Activated CD4-positive, alpha-beta memory T cell treated with anti-CD3 and anti-CD28 coated beads for 36 hours (primary cell): ENCODE measurements at places on chromosomes 1 and 21. TPM values are rescaled to one million over a fixed set of nuclear protein-coding genes. Genes with fewer than 3 reads are reported as not detected.

The SPRR2B gene
- not detected for total RNA-seq

- peaks cover 11% of the 10 kb centered on the region for H3K4me1 ChIP-seq
- no peak overlapping the region for H3K27ac ChIP-seq
- no peak overlapping the region for H3K4me3 ChIP-seq
- H3K27me3 ChIP-seq = no peaks in the 10 kb centered on the region
- H3K36me3 ChIP-seq = peaks cover 11% of the 10 kb centered on the region
Observed at GRCh38 chr1:230191079-230191804, 124.2 kb downstream of the GALNT2 start.

DNA sequence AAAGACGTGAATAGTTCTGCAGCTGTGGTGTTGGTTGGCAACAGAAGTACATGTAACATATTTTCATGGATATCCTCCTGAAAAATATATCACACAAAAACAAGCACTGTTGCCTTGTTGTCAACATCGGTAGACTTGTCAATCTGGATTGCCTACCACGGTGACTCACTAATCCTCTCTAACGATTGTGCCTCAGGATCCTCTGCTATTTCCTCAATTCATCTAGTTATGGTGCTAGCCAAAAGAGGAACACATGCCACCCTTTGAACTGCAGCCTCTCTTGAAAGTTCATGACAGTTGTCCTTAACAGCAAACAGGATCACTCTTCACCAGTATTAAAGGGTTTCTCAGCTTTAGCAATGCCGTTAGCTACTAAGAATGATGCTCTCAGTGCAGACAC lies 25.7 kb downstream of the RASAL2 start:
- H3K27ac ChIP-seq = no peak overlapping the region
- no peaks in the 10 kb centered on the region for H3K27me3 ChIP-seq
- H3K4me3 ChIP-seq = no peak overlapping the region
- DNase-seq = no peak

The TTC34 gene
- total RNA-seq = 1.0 TPM

DNA sequence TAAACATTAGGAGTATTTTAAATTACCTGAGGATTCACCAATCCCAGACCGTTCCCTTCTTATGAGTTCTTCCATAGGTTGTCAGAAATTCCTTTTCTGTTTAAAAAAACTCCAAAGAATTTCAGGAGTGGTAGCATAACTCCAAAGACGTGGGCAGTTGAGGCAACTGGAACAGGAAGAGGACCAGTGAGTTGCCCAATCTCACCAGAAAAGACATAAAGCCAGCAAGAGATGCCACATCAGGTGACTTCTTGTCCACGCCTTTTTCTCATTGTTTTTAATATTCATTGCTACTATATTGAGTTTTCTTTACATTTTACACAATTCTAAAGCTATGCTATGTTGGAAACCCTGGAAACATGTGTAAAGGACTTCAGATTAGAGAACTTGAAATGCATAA lies 88.1 kb upstream of the JAK1 start:
- no peaks in the 10 kb centered on the region for H3K27me3 ChIP-seq
- H3K27ac ChIP-seq = no peak overlapping the region
- peaks cover 28% of the 10 kb centered on the region for H3K4me1 ChIP-seq
- H3K4me3 ChIP-seq = no peak overlapping the region

- no peaks in the 10 kb centered on the region for H3K27me3 ChIP-seq
- H3K27ac ChIP-seq = no peak overlapping the region
- DNase-seq = no peak
- no peak overlapping the region for H3K4me3 ChIP-seq
- no peaks in the 10 kb centered on the region for H3K36me3 ChIP-seq
- peaks cover 2% of the 10 kb centered on the region for H3K4me1 ChIP-seq
Observed at GRCh38 chr1:59703918-59704378, 110.8 kb upstream of the HOOK1 start.

The HTR6 gene
- total RNA-seq = 0.19 TPM

DNA sequence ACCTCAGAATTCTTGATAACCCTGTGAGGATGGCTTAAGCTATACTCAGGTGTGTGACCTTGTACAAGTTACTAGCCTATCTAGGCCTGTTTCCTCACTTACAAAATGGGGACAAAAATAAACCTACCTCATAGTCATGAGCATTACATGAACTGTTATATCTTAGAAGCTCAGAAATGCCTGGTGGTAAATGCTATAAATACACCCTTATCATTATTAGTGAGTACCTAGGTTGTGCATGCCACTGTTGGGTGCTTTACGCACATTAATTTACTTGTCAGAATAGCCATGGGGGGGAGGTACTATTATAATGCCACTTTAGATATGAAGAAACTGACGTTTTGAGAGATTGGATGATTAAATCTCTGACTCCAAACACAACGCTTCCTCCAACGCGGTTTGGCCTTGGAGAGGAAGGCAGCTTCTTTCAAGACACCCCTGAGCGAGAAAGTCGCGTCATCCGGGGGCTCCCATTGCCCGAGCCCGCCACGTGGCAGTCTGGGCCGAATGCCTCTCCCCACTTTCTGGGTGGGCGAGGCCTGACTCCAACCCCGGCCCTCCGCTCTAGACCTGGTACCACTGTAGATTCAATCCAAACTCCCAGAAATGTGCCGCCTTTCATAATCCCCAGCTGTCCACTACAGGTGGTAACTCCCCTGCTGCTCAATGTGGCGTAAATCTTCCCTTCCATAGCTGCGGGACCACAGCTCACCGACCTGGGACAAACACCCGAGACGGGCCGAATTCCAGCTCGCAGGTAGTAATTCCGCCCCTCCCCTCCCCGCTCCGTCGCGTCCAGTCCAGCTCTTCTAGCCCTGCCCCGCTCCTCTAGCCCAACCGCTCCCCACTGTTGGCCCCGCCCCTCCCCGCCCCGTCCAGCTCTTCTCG lies 771 bp upstream of the RAD54L start:
- peaks cover 22% of the 10 kb centered on the region for H3K4me1 ChIP-seq
- H3K4me3 ChIP-seq = peak overlapping the region; percentile 95
- no peaks in the 10 kb centered on the region for H3K27me3 ChIP-seq
- peak overlapping the region; percentile 86 for H3K27ac ChIP-seq
- peaks cover 27% of the 10 kb centered on the region for H3K36me3 ChIP-seq

- peak overlapping the region; percentile 71 for H3K4me3 ChIP-seq
- DNase-seq = peak; percentile 24
- H3K36me3 ChIP-seq = peaks cover 6% of the 10 kb centered on the region
- H3K4me1 ChIP-seq = peaks cover 36% of the 10 kb centered on the region
Observed at GRCh38 chr1:169108863-169109560, 2.5 kb downstream of the ATP1B1 start.

DNA sequence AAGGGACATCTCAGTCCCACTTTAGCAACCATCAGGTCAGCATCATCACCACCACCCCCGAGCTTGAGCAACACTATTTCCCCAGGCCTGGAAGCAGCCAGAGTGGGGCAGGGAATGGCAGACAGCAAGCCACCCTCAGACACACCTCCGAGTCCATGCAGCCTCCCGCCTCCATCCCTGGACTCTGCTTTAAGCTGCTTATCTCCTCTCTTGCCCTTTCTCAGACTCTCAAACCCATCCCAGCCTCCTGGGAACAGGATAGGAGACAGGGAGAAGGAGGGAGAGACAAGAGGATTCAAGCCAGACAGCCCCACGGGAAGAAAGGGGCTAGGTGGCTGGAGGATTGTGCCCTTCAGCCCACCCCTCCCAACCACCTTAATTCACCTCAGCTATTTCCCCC lies 1.7 kb downstream of the PIAS3 start:
- no peaks in the 10 kb centered on the region for H3K27me3 ChIP-seq
- peaks cover 12% of the 10 kb centered on the region for H3K36me3 ChIP-seq
- DNase-seq = no peak
- no peak overlapping the region for H3K27ac ChIP-seq
- H3K4me3 ChIP-seq = no peak overlapping the region

The FCAMR gene
- not detected for total RNA-seq

The PRR9 gene
- total RNA-seq = not detected

The FCRL5 gene
- total RNA-seq = not detected

The PARK7 gene
- total RNA-seq = 457 TPM

GRCh38 chr1:18058981-18059605 lies 48.5 kb upstream of the IGSF21 start:
- peaks cover 15% of the 10 kb centered on the region for H3K27me3 ChIP-seq
- no peak overlapping the region for H3K27ac ChIP-seq
- no peak for DNase-seq
- no peaks in the 10 kb centered on the region for H3K36me3 ChIP-seq
- no peaks in the 10 kb centered on the region for H3K4me1 ChIP-seq

DNA sequence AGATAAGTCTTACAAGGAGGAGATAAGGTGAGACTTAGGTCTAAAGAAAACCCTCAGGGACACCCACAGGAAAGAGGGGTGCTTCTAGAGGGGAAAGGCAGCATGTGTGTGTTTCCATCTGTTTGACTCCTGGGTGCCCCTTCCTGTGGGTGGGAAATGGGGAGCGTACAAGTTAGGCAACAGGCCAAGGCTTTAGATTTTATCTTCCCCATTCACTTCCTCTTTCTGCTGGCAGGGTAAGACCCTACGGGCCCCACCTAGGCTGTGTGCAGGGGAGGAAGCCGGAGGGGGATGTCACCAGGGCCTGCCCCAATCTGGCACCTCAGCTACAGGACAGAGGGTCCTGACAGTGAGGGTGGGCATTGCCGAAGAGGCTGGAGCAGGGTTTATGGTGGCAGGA lies 2.5 kb upstream of the OLIG1 start:
- DNase-seq = no peak
- H3K4me3 ChIP-seq = no peak overlapping the region
- H3K36me3 ChIP-seq = no peaks in the 10 kb centered on the region
- H3K27ac ChIP-seq = no peak overlapping the region
- H3K27me3 ChIP-seq = peaks cover 67% of the 10 kb centered on the region

DNA sequence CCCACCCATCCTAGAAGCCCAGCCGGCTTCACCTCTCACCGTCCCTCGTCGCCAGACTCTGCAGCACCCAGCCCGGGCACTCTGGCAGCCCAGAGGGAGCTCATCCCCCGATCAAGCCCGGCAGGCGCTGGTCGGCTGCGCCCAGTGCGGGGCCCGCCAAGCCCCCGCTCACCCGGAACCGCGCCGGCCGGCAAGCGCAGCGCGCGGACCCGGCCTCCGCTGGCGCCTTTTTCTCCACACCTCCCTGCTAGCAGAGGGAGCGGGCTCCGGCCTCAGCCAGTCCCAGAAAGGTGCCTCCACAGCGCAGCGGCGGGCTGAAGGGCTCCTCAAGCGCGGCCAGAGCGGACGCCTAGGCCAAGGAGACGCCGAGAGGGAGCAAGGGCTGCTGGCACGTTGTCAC lies 2023.3 kb downstream of the NCAM2 start:
- H3K4me3 ChIP-seq = no peak overlapping the region
- H3K36me3 ChIP-seq = no peaks in the 10 kb centered on the region
- H3K4me1 ChIP-seq = no peaks in the 10 kb centered on the region
- H3K27me3 ChIP-seq = no peaks in the 10 kb centered on the region
- no peak for DNase-seq

GRCh38 chr1:231116738-231117137 lies 45.1 kb upstream of the TRIM67 start:
- no peak for DNase-seq
- H3K27ac ChIP-seq = no peak overlapping the region
- H3K27me3 ChIP-seq = peaks cover 11% of the 10 kb centered on the region
- no peaks in the 10 kb centered on the region for H3K36me3 ChIP-seq

DNA sequence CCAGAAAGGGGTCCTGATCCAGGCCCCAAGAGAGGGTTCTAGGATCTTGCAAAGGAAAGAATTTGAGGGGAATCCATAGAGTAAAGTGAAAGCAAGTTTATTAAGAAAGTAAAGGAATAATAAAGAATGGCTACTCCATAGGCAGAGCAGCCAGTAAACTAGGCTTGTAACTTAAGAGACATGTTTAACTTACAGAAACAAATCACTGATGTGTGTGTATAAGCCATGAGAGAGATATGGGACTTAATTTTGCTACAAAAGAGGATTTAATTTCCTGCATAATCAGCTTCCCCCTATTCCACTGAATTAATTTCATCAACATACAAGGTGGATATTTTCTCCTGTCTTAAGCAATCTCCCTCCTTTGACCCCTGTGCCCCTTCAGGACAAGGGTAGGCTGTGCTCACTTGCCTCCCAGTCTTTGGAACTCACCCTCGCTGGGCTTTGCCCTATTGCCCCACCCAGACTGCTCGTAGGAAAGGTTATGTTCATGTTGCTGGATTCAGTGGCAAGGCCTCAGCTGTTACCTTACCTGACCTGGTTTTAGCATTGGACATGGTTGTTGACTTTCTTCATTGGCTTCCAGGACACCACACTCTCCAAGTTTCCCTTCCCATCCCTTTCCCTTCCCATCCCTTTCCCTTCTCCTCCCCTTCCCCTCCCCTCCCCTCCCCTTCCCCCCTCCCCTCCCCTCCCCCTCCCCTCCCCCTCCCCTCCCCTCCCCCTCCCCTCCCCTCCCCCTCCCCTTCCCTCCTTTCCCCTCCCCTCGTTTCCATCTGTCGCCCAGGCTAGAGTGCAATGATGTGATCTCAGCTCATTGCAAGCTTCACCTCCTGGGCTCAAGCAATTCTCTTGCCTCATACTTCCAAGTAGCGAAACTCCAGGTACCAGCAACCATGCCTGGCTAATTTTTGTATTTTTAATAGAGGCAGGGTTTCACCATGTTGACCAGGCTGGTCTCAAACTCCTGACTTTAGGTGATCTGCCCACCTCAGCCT lies 44.6 kb downstream of the TBCE start:
- H3K27ac ChIP-seq = peak overlapping the region; percentile 8
- no peak overlapping the region for H3K4me3 ChIP-seq
- peaks cover 2% of the 10 kb centered on the region for H3K4me1 ChIP-seq
- no peak for DNase-seq

The PLCH2 gene
- total RNA-seq = 8.9 TPM

The NBPF6 gene
- 0.12 TPM for total RNA-seq

The GCSAML gene
- total RNA-seq = not detected

DNA sequence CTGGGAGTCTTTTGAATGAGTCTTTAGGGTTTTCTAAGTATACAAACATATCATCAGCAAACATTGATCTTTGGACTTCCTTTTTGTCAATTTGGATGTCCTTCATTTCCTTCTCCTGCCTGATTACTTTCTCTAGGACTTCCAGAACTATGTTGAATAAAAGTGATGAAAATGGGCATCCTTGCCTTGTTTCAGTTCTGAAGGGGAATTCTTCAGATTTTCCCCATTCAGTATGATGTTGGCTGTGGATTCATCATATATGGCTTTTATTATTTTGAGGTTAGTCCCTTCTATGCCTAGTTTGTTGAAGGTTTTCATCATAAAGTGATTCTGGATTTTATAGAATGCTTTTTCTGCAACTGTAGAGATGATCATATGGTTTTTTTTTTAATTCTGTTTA lies 42.0 kb downstream of the KMO start:
- DNase-seq = no peak
- H3K36me3 ChIP-seq = no peaks in the 10 kb centered on the region
- H3K4me3 ChIP-seq = no peak overlapping the region
- peaks cover 17% of the 10 kb centered on the region for H3K27me3 ChIP-seq

The GPR161 gene
- 0.88 TPM for total RNA-seq

GRCh38 chr1:192171123-192171522 lies 12.9 kb downstream of the RGS18 start:
- H3K27ac ChIP-seq = no peak overlapping the region
- DNase-seq = no peak
- no peaks in the 10 kb centered on the region for H3K4me1 ChIP-seq
- H3K27me3 ChIP-seq = no peaks in the 10 kb centered on the region
- H3K36me3 ChIP-seq = no peaks in the 10 kb centered on the region
- no peak overlapping the region for H3K4me3 ChIP-seq

The PEAR1 gene
- total RNA-seq = not detected
